ENCODE measurements at places on chromosomes 2 and 18.

DNA sequence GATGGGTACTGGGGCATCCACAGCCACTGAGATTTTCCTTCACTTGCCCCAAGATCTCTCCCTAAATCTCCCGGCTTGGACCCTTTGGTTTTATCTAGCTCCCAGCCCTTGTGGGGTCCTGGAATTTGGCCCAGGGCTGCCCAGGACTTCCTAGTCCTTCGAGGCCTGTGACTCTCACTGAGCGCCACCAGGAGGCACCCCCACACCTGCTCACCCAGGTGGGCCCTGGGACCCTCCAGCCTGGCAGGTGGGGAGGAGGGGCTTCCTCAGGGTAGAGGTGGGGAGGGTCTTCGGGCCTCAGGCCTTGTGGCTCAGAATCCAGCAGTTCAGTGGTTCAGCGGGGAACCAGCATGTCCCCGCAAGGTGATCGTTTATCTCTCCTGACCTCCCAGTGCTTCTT lies 11.9 kb upstream of the PRSS56 start:
- no peaks in the 10 kb centered on the region for H3K36me3 ChIP-seq
- peaks cover 13% of the 10 kb centered on the region for H3K27me3 ChIP-seq
- H3K4me3 ChIP-seq = no peak overlapping the region
- peaks cover 3% of the 10 kb centered on the region for H3K4me1 ChIP-seq
- H3K27ac ChIP-seq = no peak overlapping the region
- DNase-seq = no peak

GRCh38 chr2:218145124-218145523 lies 19.3 kb downstream of the CXCR2 start:
- H3K27me3 ChIP-seq = peaks cover 8% of the 10 kb centered on the region
- no peak overlapping the region for H3K4me3 ChIP-seq
- DNase-seq = no peak
- no peaks in the 10 kb centered on the region for H3K36me3 ChIP-seq

DNA sequence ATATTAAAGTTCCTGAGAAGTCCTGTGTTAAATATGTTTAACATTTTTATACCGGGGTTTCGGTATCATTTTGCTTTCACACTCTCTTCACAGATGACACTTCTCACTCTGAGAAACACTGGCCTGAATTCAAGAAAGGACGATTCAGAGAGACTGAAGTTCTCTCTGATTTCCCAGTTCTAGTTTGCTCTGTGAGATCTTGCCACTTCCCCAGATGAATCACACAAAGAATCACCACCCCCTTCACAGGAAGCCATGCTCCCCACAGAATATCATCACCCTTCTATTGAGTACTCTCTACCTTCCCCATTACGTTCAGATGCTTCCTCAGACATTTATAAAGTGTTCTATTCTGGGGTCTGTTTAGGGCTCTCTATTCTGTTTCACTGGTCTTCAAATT lies 16.1 kb upstream of the CD207 start:
- H3K4me3 ChIP-seq = no peak overlapping the region
- no peaks in the 10 kb centered on the region for H3K36me3 ChIP-seq
- no peak overlapping the region for H3K27ac ChIP-seq
- H3K4me1 ChIP-seq = peaks cover 6% of the 10 kb centered on the region
- no peak for DNase-seq

- H3K27ac ChIP-seq = no peak overlapping the region
- H3K36me3 ChIP-seq = no peaks in the 10 kb centered on the region
- no peak overlapping the region for H3K4me3 ChIP-seq
- no peak for DNase-seq
Measured at GRCh38 chr2:71474116-71474743, 20.9 kb downstream of the DYSF start.
